Stomach (tissue), 19 donors: ENCODE measurements at places on chromosomes 1 and 21. TPM values are rescaled to one million over a fixed set of nuclear protein-coding genes. Genes with fewer than 3 reads are reported as not detected.

DNA sequence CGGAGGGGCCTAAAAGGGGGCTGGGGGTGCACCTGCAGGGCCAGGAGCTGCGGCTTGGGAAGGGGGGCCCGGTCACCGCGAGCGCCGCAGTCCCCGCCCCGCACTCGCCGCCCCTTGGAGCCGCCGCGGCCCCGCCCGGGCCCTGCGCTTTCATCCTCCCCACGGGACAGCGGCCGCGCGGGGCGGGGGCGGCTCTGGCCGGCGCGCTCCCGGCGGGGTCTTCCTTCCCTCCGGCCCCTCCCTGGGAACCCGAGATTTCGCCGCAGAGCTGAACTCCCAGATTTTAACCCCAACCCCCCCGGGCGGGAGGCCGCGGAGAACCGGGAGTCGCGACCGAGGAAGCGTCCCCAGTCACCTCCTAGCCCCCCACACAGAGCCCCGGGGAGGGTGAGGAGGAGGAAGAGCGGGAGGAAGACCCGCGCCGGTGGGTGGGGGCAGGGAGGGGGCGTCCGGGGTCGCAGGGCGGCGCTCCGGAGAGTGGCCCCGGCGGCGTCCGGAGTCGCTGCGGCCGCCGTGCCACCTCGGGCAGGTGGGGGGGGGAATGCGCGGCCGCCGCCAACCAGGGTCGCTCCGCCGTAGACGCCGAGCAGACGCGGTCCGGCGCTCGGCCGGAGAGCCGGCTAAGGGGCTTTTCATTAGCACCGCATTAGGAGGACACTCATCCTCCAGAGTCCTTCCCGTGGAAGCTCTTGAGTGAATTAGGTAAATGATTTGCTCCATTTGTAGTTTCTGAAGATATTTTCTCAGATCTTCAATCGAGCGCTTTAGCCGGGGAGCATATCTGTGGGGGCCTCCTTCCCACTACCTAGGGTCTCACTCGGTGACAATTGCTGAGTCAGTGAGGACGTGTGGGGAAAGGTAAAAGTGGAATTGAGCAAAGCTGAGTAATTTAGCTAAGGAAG, 31.6 kb upstream of the NFIA start:
- peaks cover 19% of the 10 kb centered on the region for H3K4me1 ChIP-seq
- no peaks in the 10 kb centered on the region for H3K27me3 ChIP-seq
- peak overlapping the region; percentile 95 for H3K27ac ChIP-seq
- peak overlapping the region; percentile 87 for H3K4me3 ChIP-seq
- no peaks in the 10 kb centered on the region for H3K36me3 ChIP-seq

GRCh38 chr1:208921259-208921658, 662.3 kb upstream of the CAMK1G start:
- no peaks in the 10 kb centered on the region for H3K36me3 ChIP-seq
- H3K4me1 ChIP-seq = no peaks in the 10 kb centered on the region
- no peak overlapping the region for H3K4me3 ChIP-seq
- no peak for DNase-seq
- H3K27ac ChIP-seq = no peak overlapping the region

GRCh38 chr1:4700801-4701200, 46.4 kb downstream of the AJAP1 start:
- H3K4me1 ChIP-seq = no peaks in the 10 kb centered on the region
- no peaks in the 10 kb centered on the region for H3K27me3 ChIP-seq
- H3K36me3 ChIP-seq = no peaks in the 10 kb centered on the region
- no peak for DNase-seq
- H3K4me3 ChIP-seq = no peak overlapping the region

GRCh38 chr1:17434601-17435000, 4.9 kb downstream of the RCC2 start:
- peaks cover 20% of the 10 kb centered on the region for H3K4me1 ChIP-seq
- no peak for DNase-seq
- no peak overlapping the region for H3K4me3 ChIP-seq
- no peaks in the 10 kb centered on the region for H3K27me3 ChIP-seq
- H3K27ac ChIP-seq = no peak overlapping the region

- H3K4me3 ChIP-seq = no peak overlapping the region
- H3K27me3 ChIP-seq = no peaks in the 10 kb centered on the region
- H3K4me1 ChIP-seq = peaks cover 66% of the 10 kb centered on the region
- H3K36me3 ChIP-seq = no peaks in the 10 kb centered on the region
- DNase-seq = no peak
Measured at GRCh38 chr1:202462342-202463076, 114.0 kb downstream of the PPP1R12B start.

The NES gene
- 4.7 TPM for total RNA-seq

The TFF1 gene
- 1,697 TPM for total RNA-seq

The MARK1 gene
- total RNA-seq = not detected
